Stimulated activated CD4-positive, alpha-beta T cell treated with anti-CD3 and anti-CD28 coated beads, Interleukin-4, amount 100 ng/mL, for 24 hours (primary cell): ENCODE measurements at places on chromosomes 1 and 21.

DNA sequence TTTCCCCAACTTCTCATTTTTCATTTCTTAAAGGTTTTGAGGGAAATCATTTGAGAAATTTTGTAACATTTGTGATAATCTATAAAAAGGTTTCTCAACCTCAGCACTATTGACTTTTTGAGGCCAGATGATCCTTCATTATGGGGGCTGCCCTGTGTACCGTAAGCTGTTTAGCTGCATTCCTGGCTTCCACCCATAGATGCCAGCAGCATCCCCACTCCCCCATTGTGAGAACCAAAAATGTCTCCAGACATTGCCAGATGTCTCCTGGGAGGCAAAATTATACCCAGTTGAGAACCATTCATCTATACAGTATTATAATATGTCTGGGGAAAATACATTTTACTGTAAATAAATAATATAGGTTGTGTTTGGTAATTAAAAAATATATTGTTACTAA, 146.0 kb downstream of the PBX1 start:
- no peak for DNase-seq

DNA sequence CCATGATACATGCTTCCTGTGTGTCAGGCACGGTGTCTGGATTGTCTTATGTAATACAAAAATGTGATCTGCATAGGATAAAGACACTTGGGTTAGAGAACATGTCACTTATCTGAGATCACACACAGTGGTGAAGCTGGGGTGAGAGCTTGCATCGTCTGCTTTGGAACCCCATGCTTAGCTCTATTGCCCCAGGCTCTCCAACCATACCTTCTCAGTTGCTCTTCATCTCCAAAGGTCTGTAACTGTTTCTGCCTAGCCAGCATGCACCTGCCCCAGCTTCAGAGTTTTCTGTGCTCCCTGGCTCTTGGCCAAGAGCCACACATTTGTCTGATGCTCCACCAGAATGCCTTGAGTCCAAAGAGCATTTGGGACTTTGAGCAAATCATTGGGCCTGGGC, 93.9 kb upstream of the COG2 start:
- DNase-seq = no peak

- no peak for DNase-seq
Observed at GRCh38 chr1:109620401-109620791, 759 bp downstream of the AMPD2 start.

- no peak for DNase-seq
Observed at GRCh38 chr1:174497478-174497877, 49.7 kb downstream of the GPR52 start.

DNA sequence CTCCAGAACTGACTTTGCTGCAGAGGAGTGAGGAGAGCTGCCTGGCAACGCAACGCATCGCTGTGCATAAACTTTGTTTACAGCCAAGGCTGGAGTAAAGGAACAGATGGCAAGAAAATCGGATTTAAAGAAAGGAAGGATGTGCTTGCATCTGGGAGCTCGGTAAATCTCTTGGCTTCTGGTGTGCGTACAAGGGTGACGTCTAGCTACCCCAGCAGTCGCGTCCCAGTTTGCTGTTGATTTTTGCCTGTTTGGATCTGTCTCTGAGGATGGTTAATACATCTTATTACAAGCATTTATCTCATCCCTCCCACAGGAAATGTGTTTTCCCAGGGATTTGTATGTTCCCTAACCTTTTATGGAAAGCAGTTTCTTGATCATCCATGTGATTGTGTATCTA, 73.3 kb upstream of the RALGPS2 start:
- no peak for DNase-seq

DNA sequence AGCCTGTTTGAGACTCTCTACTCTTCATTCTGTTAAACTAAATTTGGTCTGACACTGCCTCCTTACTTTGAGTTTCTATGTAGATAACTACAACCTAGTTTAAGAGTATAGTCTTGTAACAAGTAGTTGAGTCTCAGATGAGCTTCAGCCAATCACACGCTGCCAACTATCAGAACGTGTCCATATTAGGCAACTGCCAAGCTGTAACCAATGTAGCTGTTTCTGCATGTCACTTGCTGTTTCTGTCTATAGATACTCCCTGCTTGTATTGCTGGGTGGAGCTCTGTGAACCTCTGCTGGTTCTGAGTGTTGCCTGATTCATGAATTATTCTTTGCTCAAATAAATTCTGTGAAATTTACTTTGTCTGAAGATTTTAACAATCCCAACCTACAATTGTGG, 452.6 kb upstream of the NR5A2 start:
- DNase-seq = no peak

- DNase-seq = no peak
Observed at GRCh38 chr1:186681801-186682200, 1.6 kb upstream of the PTGS2 start.

DNA sequence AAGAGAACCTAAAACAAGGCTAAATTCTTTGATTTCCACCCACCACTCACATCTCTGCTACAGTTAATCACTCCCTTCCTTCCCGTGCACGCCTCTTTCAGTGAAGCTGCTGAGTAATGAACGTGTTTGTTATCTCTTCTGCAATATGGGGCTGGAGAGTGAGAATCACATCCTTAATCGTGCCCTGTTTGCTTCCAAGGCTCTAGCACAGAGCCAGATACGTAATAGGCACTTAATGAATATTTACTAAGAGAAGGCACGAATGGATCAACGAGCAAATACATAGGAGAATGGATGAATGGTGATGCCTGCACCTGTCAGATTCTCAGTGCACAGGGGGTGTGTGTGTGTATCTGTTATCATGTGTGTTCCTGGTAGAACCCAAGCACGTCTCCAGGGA, 22.1 kb upstream of the FAM43B start:
- no peak for DNase-seq

- DNase-seq = no peak
Observed at GRCh38 chr1:165439330-165439729, 5.6 kb downstream of the RXRG start.

GRCh38 chr1:153402226-153402625, 11.4 kb upstream of the S100A8 start:
- no peak for DNase-seq

GRCh38 chr1:185670187-185670627, 64.0 kb upstream of the HMCN1 start:
- peak; percentile 26 for DNase-seq

GRCh38 chr21:16569679-16570078, 839.9 kb downstream of the USP25 start:
- DNase-seq = no peak

DNA sequence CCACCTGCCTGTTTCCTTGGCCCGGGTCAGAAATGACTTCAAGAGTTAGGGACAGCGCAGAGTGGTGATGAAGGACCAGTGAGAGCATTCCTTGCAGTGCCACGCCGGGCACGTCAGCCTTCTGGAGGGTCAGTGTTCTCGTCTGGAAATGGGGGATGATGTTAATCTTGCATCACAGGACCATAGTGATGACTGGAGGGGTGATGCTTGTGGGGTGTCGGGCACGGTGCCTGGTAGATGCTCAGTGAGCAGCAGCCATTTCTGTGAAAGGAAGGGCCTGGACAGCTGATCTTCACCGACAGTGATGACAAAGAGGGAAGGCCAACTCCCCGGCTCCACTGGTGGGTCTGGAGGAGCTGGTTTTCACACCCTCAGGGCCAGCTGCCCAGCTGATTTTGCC, 56.2 kb downstream of the DDX20 start:
- no peak for DNase-seq

DNA sequence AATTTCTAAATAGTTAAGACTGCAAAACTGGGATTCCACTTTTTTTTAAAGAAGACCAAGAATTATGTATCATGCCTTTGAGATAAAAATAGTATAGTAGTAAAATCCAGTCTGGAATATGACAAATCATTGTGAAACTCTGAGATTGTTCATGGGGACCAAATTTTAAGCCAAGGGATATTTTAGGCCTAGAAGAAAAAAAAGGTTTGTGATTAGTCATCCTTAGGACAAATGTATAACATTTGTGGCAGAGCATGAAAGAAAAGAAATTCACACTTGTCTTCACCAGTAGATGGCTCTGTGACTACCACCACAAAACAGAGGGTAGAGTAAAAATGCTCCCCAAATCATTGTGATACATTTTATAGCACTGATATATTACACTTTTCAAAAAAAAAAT, 226.1 kb downstream of the KCTD3 start:
- DNase-seq = no peak

GRCh38 chr1:74673351-74674111, at the start of gene ERICH3:
TSS of gene ERICH3 (minus strand) at chr1:74673792. CDS start at chr1:74673519, 273 bp downstream.
- DNase-seq = no peak

DNA sequence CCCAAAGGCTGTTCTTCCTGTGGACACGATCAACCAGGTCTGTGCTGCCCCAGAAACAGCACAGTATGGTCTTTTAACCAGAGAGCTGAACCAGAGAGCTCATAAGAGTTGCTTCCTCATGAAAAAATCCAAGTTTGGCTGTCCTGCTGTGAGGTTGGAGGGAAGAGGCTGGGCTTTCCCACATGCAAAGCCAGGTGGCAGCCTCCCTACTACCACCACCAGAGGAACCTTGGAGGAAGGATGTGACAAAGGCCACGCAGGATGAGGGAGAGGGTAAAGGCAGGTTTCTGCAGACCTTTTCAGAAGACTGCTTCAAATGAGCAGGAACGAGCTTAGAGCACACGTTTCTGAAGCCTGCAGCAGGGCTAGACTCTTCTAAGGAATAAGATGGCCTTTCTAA, 27.1 kb downstream of the FAM78B start:
- no peak for DNase-seq

GRCh38 chr1:13513895-13514546, at the start of gene LRRC38:
TSS of gene LRRC38 (minus strand) at chr1:13514003. CDS start at chr1:13513593, 410 bp downstream.
- DNase-seq = no peak

GRCh38 chr1:240395336-240395735, 216.6 kb downstream of the GREM2 start:
- DNase-seq = no peak

DNA sequence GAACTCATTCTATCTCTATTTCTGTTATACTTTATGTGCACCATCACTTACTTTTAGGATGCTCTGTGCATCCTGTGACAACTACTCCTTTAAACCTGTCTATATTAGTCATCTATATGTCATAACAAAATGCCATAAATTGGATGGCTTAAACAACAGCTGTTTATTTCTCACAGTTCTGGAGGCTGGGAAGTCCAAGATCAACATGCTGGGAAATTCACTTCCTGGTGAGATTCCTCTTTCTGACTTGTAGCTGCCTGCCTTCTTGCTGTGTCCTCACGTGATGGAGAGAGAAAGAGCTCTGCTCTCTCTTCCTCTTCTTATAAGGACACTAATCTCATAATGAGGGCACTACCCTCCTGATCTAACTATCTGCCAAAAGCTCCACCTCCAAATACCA, 62.3 kb upstream of the RCOR3 start:
- no peak for DNase-seq

GRCh38 chr1:117116090-117116783, 5.3 kb downstream of the TRIM45 start:
- DNase-seq = no peak

- DNase-seq = no peak
Observed at GRCh38 chr1:4960782-4961475, 306.5 kb downstream of the AJAP1 start.

- DNase-seq = no peak
Observed at GRCh38 chr1:87989346-87989745, 660.7 kb downstream of the LMO4 start.

DNA sequence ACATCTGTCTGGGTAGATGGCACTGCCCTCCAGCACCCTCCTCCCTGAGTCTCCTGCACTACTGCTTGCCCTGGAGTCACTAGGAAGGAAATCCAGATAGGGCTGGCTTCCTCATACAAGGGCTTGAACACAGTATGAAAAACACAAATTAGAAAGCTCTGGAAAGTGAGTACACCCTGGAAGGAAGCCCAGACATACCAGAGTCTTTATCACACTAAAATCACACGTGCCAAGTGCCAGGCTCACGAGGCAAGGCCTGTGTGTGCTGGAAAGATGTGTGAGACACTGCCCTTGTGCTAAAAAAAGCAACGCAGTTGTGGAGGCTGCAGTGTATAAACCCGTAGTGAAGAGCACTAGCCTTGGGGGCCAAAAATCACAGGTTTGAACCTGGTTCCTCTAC, 28.3 kb upstream of the S100A7 start:
- DNase-seq = no peak

- DNase-seq = no peak
Observed at GRCh38 chr1:28840928-28841544, 29.1 kb downstream of the OPRD1 start.

DNA sequence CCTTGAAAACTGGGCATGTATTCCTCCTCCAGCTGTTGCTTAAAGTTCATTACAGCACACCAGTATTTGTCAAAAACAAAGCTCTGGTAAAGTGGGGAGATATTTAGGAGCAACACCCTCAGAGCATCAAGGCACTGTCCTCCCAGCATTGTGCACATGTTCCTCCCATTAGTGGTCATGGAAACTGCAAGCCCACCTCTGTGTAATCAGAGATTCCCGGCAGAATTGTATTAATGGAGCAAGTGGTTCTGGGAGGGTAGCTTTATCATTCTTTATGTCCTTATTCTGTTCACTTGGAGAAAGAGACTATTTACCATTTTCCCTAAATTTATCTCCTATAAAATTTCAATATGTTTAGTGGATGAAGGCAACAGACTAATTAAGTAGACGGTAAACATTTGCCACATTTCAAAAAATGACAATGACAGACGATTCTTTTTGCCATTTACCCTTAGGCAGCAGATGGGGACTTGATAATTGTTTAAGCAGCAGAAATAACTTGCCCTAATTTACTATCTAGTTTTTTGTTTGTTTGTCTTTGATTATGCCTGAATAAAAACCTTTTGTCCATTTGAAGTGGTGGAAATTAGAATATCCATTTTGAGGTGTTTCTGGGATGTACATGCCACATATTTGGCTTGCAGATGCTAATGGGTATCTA, 289.6 kb upstream of the ST6GALNAC5 start:
- DNase-seq = no peak

DNA sequence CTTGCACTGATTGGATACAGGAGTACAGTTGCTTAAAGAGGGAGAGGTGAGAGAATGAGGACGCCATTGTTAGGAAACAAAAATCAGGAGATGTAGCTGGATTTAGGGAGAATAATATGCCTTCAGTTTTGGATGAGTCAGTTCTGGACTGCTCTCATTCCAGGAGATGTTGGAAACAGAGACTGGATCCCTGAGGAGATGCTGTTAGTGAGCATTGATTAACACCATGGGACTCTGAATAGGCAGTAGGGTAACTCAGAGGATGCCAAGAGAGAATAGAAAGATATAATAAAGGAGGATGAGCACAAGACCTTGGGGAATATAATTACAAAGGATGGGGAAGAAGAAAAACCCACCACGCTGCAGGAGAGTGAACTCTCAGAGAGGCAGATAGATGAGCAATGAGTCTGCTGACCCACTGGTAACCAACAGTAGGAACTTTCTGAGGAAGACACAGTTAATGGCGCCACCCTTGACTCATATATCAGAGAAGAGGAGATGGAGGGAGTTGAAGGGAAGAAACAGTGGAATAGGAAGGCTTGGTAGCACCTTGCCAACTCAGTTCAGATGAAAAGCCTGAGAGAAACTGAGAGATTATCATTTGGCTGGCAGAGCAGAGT, 10.5 kb downstream of the KCNJ15 start:
- DNase-seq = no peak
